ENCODE measurements at places on chromosomes 4 and X.
A peak's percentile ranks its signal among the peaks of the same experiment; 100 is the strongest.

DNA sequence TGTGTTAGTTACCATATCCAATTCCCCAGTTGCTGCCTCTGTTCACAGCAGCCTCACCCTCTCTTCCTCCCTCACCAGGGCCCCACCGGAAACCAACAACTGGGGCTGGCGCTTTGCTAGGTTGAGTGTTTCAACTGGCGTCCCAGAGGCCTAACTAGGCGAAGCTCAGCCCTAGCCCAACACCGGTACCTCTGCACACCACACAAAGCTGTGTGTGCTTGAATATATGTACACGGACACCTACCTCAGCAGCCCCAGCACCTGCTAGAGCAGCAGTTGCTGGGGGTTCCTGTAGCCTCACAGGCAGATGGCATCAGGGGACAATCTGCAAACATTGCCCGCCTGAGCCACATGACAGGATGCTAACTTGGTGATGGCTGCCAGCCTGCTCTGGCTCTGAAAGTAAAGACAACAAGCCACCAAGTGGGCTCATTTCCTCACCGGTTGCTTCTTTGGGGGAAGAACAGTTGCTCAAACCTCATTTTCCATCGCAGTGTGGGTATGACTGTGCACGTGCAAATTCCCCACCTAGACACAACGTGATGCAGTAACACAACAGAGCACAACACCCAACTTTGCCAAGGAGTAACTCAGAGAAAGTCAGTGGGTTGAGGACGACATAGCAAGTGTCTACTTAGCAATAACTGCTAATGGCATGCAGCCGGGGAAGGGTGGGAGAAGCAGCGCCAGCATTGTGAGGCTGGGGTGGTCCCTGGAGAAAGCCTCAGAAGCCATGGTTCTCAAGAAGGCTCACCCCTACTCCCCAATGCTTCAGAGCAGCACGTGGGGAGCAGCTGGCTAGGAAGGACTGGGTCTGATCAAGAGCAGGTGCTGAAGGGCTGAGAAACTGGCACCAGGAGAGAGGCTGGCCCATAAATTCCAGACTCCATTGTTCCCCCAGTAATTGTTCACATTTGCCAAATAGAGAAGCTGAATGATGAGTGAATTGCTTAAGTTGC is 139.5 kb downstream of the SH3KBP1 start:
- DNase-seq, result no peak

DNA sequence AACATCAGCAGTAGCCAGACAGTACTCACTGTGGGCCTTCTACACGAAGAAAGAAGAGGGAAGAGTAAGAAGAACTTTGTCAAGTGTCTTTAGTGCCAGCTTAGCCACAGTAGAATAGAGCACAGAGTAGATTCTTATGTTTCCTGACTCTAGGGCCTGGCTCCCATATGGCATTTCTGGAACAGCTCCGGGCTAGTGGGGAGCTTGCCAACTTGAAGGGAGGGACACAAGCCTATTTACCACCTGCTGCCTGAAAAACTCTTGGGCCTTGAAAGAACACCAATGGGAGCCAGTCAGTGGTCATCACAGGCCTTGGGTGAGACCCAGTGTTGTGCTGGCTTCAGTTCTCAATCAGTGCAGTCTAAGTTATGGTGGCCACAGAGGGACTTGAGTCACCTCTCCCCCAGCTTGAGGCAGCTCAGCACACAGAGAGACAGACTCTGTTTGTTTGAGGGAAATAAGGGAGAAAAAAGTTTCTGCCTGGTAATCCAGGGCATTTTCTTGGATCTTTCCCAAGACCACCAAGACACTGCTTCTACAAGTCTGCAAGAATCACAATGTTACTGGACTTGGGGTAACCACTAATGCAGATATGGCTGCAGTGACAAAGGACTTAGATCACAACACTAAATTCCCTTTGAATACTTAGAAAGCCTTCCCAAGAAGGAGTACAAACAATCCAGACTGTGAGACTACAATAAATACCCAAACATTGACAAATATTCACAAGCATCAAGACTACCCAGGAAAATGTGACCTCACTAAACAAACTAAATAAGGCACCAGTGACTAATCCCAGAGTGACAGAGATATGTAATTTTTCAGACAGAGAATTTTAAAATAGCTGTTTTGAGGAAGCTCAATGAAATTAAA is 261.0 kb upstream of the NDST3 start:
- DNase-seq, result no peak

GRCh38 chrX:47148946-47149345 is 3.9 kb downstream of the RBM10 start:
- DNase-seq, result no peak

DNA sequence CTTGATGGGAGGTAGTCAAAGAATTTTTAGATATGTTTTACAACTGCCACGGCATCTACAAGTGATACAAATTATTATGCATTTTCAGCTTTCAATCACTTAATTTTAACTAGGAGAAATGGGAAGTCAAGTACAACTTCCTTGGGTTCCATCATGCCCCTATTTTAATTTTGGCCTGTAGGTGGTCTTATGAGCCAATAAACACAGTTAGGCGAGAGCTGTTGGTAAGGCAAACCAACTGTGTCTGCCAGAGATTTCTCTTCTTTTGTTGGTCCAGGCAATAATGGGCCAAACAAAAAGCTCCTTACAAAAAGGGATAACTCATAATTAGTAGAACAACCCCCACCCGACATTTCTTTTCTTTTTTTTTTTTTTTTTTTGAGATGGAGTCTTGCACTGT is 63.3 kb upstream of the ARX start:
- DNase-seq, result no peak

DNA sequence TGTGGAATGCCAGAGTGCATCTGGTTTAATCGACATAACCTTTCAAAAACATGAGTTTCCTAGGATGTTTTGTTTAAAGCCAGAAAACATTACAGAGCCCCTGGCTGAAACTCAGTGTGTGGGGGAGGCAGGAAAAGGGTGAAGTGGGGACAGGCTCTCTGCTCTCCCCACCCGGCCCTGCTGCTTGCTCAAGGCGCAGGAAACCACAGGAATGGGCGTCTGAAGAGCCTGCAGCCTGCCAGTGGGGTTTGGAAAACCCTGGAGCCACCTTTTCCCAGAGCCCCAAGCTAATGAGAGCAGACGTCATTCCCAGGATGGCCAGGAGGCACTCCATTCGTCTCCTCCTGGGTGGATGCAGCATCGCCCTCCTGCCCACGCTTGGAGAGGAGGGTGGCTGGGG is 240.6 kb downstream of the AFAP1 start:
- no peak for DNase-seq

GRCh38 chr4:40307627-40308497 is 27.3 kb upstream of the CHRNA9 start:
- DNase-seq, result no peak

- DNase-seq, result no peak
Measured at GRCh38 chr4:99722725-99723124, 65.1 kb upstream of the C4orf54 start.

DNA sequence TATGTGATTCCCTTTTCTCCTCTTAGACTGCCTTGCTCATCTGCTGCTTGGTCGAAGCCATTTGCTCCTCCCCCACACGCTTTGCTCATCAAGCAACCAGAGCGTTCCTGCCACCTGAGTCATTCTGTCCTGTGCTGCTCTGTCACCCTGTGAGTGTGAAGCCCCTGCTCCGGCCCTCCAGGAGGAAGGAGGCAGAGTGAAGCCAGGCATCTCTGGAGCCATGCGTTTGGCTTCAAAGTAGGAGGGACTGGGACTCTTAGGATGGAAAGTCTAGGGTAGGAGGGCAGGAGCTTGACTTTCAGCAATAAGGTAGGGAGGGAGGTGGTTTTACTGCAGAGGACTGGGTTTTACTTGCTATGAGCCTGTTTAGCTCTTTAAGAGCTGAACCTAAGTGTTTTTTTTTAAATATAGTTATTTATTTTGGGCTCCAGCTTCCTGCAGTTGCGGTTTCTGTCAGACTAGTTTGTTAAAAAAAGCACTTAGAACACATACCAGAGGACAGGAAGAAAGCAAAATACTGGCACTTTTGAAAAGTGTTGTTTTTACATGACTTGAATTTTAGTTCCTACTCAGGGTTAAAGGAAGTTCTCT is 63.6 kb downstream of the SPINK2 start:
- DNase-seq, result peak; percentile 1

DNA sequence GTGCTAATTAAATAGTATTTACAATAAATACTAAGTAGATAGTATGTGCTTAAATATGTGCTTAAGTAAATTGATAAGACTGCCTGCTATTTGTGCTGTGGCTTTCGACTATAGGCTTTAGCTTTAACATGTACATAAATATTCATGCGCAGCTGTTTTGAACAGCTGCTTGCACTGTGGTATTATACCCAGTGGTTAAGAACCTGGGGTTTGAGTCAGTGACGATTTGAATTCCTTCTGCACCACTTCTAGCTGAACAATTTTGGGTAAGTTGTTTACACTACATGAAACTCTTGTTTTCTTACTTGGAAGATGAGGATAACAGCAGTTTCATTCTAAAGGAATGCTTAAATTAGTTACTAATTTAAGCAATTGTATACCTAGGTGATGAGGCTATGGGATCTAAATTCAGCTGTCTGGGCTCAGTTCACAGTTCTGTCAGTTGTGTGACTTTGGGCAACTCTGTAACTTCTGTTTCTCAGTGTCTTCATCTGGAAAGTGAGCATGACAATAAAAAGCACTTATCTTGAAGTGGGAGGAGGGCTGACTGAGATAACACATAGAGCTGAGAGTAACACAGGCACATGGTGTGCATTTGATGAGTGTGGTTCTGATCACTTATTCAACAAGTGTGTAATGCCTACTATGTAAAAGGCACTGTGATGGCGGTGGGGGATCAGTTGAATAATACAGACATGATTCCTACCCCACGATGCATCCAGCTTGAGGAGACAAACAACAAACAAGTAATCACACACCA is 37.0 kb downstream of the HPGDS start:
- DNase-seq, result no peak

GRCh38 chr4:142614621-142615323 is 231.3 kb downstream of the INPP4B start:
- DNase-seq, result no peak

DNA sequence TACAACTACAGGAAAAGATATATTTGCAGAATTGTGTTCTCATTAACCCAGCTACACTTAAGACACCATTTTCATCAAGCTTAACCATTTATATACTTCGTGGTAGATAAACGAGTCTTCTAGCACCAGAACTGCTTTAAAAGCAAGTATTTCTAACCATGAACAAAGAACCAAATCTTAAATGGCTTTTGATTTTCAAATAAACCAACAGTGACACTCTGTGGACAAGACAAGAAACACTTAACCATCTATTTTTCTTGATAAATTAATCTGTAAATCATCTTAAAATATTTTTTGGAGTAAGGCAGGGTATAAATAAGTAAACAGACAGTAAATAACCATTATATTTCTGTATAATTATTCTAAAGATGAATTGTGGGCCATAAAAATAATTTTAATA is 10.2 kb downstream of the BEND2 start:
- DNase-seq, result no peak

DNA sequence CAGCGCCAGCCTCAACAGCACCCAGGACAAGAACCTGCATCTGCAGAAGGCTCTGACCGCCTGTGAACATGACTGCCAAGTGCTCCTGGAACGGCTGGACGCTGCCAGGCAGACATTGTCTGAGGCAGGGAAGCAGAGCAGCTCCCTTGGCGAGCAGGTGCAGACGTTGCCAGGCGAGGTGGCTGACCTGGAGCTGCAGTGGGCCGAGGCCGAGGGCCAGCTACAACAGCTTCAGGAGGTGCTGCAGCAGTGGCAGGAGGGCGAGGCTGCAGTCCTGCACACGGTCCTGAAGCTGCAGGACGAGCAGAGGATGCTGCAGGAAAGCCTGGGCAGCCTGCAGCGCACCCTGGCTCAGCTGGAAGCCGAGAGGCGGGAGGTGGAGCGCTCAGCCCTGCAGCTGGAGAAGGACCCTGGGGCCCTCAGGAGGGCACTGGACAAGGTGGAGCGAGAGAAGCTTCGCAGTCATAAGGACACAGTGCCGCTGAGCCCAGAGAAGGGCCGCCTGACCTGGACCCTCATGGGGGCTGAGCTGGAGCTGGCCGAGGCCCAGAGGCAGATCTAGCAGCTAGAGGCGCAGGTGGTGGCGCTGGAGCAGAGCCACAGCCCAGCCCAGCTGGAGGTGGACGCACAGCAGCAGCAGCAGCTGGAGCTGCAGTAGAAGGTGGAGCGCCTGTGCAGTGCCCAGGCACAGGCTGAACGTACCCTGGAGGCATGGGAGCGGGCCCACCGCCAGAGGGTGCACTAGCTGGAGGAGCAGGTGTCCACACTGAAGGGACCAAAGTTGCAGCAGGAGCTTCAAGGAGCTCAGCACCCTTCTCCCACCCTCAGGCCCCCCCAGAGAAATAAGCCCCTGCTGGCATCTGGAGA is 16.4 kb downstream of the SMIM10L2A start:
- no peak for DNase-seq

DNA sequence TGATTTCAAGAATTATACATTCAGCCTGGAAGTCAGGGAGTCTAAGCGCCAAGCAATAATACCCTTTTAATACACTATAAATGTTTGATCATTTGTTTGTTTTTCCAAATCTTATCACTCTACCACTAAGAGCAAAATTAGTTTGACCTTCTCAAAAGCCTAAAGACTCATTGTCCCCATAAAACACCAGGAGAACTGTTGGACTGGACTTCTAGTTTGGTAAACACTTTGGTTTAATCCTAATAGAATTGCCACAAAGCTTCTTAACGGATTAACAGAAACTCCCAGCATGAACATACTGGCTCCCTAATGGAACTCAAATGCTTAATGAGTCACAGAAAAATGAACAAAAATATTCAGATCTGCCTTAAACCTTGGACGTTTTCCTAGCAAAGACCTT is 34.9 kb downstream of the SYTL5 start:
- no peak for DNase-seq

DNA sequence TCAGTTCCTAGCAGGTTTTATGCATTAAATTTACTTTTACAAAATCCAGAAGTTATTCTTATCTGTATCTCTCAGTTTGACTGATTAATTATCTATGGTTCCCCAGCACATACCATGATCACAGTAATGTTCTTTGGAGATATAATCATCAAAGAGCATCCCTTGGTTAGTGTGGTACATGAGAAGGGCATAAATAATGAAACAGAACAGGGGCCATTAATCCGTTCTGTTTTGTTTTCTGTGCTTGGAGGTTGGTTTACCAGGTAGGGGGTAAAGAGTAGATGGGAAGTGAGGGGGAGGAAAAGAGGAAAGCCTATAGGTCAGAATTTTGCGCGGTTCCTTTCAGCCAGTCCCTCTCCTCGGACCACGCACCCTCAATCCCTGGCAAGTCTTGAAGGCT is 718.7 kb upstream of the TENM3 start:
- no peak for DNase-seq

GRCh38 chr4:155304375-155304774 is 72.4 kb downstream of the MAP9 start:
- no peak for DNase-seq

GRCh38 chr4:83340692-83341343 is 6.2 kb upstream of the HPSE start:
- DNase-seq, result no peak

GRCh38 chrX:41530085-41530484 is 82.9 kb downstream of the NYX start:
- DNase-seq, result no peak

GRCh38 chrX:96707804-96708203 is 23.2 kb downstream of the DIAPH2 start:
- no peak for DNase-seq

DNA sequence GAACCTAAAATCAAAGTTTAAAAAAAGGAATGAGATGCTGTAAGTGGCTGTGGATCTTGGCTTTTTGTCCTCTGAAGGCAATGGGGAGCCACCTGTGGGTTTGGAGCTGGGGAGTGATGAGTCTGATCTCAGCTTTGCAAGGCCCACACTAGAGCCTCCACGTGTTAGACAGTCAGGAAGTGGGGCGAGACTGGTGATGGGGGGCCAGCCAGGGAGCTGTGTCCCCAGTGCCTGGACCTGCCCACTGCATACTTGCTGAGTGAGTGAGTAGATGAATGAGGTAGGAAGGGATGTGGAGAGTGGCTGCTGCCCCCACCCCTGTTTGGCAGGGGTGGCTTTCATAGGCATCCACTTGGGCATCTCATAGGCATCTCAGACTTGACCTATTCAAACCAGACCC is 84.0 kb downstream of the NHSL2 start:
- no peak for DNase-seq

All from anterior cingulate cortex (tissue), 58 donors.